Stimulated activated CD4-positive, alpha-beta T cell treated with anti-CD3 and anti-CD28 coated beads, Interleukin-1b, Interleukin-23, amount 100 ng/mL, for 1 hour (primary cell): ENCODE measurements at places on chromosomes 5 and 9.

- DNase-seq = no peak
Observed at GRCh38 chr9:99180662-99181061, 41.1 kb downstream of the ALG2 start.

DNA sequence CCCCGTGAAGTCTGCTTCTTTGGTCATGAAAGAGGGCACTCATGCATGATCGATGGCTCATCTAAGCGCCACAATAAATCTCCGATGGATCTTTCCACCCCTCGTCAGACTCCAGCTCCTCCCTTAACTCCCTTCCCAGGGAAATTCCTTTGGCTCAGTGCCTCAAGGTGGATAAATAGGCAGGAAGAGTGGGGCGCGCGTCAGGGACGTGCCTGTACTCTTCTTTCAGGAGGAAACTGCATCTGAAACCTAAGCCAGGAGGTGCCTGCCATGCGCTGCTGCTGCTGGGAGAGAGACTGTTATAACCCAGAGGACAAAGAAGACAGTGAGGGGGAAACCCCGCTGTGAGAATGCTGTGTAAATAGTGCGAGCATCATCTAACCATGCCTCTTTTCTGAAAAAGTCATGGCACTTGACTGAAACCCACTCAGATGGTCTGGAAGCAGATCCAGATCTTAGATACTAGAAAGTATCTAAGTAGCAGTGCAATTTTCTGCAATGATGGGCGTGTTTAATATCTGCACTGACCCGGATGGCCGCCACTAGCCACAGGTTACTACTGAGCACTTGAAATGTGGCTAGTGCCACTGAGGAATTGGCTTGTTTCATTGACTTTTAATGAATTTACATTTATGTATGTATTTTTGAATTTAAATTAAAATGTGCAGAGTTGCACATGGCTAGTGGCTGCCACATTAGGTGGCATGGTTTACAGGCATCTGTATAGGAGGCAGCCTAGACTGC, 120.3 kb upstream of the BASP1 start:
- DNase-seq = no peak

DNA sequence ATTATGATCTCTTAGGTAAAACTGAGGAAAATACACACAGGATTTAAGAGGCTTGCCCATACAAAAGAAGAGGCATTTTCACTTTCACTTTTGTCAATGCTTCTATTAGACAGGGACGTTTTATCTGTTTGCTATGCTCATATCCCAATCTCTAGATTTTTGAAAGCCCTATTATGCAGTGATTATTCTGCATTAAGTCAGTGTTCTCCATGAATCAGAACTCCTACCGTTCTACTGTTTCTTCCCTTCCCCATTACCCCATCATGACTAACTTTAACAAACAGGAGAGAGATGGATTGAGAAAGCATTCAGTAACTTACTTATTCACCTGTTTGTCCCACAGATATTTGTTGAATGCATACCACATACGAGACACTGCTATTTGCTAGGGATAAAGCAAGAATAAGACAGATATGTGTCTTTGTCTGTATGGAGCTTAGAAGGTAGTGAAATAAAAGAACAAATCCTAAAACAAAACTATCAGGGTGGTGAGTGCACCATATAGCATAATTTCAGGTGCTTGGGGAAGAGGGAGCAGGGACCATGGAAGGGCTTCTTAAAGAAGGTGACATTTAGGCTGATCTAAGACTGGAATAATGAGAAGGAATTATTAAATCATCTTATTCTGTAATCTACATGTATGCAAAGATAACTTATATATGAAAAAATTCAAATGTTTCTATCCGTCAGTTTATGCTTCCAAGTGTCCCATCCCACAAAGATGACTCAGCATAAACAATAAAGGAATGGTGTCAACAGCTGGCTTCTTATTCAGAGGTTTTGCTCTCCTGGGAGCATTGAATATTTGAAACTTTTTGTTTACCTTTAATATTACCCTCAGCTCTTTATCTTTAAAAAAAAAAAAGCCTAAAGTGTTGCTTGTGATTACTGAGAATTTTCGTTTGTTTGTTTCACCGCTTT, 328.1 kb downstream of the HINT1 start:
- no peak for DNase-seq

DNA sequence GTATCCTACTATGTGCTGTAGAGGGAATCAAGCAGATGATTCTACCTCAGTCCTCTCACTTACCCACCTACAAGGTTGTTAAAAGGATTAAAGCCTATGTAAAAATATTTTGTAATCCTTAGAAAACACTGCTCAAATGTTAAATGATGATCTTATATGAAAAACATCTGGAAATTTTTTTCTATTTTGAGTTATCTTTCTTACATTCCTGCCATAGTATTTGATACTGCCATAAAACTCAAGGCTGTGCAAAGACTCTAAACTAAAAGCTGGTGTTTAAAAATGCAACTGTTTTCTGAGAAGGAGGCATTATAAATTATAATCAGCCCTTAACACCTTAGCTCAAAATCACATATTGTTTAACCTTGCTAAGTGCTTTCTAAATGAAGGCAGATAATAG, 474.2 kb downstream of the PRELID2 start:
- no peak for DNase-seq

GRCh38 chr5:124524552-124525232, 221.7 kb downstream of the ZNF608 start:
- no peak for DNase-seq

DNA sequence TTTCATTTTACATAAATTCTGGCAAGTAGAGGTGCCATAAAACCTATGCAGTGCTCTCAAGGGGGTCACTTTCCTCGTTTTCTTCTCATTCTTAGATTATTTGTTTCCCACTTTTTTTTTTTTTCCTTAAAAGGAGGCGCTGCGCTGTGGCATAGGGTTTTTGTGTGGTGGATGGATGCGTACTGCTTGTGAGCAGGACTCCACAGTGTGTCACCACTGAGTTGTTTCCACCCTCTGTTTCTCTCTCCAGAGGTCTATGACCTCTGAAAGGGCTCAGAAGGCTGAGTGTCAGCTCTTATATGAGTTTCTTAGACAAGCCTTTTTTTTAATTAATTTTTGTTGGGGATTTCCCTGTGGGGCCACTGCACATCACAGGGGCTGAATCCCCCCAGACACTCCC, 13.6 kb upstream of the CLTB start:
- DNase-seq = no peak

GRCh38 chr5:5799826-5800225, 377.3 kb downstream of the ICE1 start:
- DNase-seq = no peak

- DNase-seq = no peak
Observed at GRCh38 chr5:111649516-111649915, 107.5 kb downstream of the NREP start.

GRCh38 chr5:172106511-172107356, 81.3 kb downstream of the STK10 start:
- peak; percentile 62 for DNase-seq

GRCh38 chr5:65820373-65820772, 98.4 kb downstream of the NLN start:
- no peak for DNase-seq

GRCh38 chr9:70569070-70569772, 154.8 kb upstream of the KLF9 start:
- DNase-seq = no peak

GRCh38 chr9:80797101-80797829, 892.1 kb downstream of the TLE1 start:
- no peak for DNase-seq

GRCh38 chr9:120902569-120903535, 23.7 kb downstream of the TRAF1 start:
- DNase-seq = no peak

DNA sequence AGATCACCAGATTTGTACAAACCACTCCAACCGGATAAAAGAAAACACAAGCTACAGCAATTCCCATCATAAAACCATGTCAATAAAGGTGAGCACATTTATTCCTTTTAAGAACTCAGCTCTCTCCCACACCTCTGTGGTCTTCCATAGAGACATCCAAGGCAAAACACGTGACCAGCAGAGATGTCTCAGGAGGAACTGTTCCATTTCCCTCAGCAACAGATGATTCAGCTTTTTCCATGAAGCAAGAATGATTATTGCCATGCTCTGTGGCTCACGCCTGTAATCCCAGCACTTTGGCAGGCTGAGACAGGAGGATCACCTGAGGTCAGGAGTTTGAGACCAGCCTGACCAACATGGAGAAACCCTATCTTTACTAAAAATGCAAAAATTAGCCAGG, 15.8 kb downstream of the GZMK start:
- DNase-seq = no peak

GRCh38 chr5:16549491-16550206, 67.1 kb downstream of the RETREG1 start:
- no peak for DNase-seq

GRCh38 chr9:7785813-7786212, 13.8 kb downstream of the DMAC1 start:
- DNase-seq = no peak

- no peak for DNase-seq
Observed at GRCh38 chr9:27395484-27395921, 98.6 kb upstream of the EQTN start.

DNA sequence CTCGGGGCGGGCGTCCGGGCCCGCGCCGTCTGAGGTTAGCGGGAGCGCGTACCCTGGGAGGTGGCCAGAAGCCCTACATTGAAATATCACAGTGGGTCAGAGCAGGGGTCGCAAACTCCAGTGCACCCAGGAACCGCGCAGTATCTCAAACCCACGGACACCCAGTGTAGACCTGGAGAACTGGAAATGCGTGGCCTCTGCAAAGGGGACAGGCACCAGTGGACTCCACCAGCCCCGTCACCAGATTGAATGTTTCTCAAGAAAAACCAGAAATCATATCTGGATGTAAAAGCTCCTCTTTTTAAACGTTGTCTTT, 117.6 kb upstream of the SMIM23 start:
- DNase-seq = no peak

- no peak for DNase-seq
Observed at GRCh38 chr9:3473405-3473804, 52.4 kb downstream of the RFX3 start.

DNA sequence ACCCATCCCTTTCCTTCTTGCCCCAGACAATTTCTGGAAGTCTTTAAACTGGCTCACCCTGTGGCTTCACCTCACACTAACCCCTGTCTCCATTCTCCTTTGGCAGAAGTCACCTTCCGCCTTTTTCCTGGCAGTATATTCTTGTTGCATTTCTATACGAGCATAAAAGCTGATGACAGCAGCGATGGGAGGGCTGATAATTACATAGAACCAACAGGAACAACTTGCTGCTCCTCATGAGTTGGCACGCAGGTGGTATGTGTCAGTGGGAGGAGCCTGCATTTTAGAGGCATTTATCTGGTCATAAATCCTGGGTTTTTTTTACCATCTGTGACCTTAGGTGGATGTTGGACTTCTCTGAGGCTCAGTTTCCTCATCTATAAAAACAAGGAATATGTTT, 61.4 kb upstream of the CKMT2 start:
- no peak for DNase-seq

DNA sequence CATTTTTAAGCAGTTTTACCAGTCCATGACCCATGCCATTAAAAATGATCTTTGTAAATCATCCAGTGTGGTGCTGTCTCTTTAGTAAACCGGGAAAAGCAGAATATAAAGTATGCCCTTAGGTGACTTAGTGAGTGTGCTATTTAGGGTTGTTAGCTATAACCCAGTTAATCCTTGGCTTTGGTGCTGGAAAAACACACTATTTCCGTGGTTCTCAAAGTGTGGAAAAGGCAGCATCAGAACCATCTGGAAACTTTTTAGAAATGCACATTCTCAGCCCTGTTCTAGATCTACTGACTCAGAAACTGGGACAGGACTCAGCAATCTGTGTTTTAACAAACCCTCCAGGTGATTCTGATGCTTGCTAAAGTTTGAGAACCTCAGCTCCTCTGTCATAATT, 123.6 kb upstream of the ZNF608 start:
- no peak for DNase-seq

DNA sequence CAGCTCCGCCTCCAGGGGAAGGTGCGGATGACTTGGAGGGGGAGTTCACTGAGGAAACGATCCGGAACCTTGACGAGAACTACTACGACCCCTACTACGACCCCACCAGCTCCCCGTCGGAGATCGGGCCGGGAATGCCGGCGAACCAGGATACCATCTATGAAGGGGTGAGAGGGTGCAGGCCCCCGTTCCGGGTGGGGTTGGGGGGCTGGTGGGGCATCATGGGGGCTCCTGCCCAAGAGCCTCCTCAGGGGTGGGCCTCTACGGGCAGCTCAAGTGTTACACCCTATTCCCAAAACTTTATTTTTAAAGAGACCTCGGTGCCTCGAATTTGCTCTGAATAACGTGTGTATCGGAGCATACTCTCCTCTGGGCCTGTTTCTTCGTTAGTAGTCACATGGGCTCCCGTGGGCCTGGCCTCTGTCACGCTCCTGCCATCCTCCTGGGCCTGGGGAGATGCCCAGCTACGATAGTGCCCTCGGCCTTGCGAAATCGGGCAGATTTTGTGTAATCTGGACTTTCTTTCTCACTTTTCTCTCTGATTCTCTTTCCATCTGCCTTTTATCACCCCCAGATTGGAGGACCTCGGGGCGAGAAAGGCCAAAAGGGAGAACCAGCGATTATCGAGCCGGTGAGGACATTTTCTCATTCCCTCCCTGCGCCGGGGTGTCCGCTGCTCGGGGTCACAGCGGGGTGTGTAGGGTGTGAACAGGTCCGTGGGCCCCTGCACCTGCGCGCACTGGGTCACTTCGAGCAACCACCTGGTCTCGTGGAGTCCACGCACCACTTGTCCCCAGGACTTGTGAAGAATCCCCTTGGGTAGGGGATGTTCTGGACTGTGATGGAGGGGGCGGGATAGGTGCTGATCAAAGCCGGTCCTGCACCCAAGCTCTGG, 90.1 kb downstream of the COL5A1 start:
- no peak for DNase-seq

DNA sequence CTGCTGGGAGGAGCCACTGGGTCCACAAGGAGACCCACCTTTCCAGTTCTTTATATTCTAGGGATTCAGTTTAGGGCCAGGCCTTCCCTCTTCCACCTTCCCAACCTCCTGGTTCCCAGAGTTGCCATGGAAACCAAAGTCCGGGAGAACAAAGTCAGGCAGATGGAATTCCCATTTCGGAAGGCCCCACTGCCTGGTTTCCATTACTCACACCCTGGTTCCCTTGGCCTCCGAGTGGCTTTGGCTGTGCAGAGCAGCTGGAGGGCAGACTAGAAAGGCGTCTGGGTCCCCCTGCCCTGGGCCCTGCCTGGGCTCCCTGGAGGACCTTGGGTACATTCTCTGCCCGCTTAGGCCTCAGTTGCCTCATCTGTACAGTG, 136.1 kb downstream of the RGS3 start:
- no peak for DNase-seq

DNA sequence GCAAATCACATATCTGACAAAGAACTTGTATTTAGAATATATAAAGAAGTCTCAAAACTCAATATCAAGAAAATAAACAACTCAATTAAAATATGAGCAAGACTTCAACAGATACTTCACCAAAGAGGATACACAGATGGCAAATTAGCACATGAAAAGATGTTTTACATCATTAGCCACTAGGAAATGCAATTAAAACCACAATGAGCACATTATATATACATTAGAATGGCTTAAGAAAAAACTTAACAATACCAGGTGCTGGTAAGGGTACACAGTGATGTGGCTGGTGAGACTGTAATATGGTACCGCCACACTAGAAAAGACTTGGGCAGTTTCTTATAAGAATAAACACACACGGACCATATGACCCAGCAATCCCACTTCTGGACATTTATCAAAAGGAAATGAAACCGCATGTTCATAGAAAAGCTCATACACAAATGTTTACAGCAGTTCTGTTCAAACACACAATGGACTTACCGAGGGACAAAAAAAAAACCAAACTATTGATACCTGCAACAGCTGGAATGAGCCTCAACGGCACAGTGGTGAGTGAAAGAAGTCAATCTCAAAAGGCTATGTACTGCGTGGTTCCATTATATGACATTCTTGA, 27.6 kb downstream of the SEMA4D start:
- no peak for DNase-seq

GRCh38 chr5:127011961-127012644, 18.3 kb downstream of the MARCHF3 start:
- no peak for DNase-seq
